ENCODE measurements at places on chromosomes 13 and 19.

GRCh38 chr13:57877601-57878000 lies 246.1 kb downstream of the PCDH17 start:
- peak; percentile 12 for DNase-seq

GRCh38 chr13:89393758-89394304 lies 1722.7 kb downstream of the SLITRK5 start:
- DNase-seq, result no peak

DNA sequence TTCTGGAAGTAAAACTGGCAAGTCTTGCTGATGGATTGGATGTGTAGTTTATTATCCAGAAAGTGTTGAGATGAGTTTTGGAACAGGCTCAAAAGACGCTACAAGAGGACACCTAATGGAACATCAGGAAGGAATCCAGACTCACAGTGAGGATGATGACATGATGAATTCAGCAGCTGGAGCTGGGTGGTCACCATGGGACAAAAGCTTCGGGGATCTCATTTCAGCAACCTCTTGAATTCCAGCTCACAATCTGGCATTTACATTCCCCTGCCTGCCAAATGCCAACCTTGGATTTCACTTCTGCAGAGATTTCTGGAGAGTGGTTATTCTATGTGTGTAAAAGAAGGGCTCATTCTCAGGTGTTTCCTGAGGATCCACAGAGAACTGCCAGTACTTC lies 288.0 kb upstream of the TMTC4 start:
- DNase-seq, result no peak

DNA sequence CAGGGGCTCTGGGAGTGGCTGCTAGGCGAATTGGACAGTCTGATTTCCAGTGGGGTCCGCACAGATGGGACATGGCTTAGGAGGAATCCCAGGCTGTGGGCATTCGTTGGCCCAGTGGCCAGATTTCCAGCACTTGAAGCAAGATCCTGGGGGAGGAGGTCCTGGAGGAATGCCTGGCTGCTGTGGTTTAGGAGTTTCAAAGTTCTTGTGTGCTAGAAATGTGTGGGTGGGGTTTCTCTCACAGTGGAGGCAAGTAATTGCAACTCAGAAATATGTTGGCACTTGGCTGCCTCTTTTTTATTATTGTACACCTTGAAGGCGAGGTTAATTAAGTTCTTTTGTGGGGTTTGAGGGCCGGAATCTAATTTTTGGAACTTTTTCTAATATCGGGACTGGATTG lies 17.1 kb downstream of the IGFL3 start:
- DNase-seq, result peak; percentile 19

GRCh38 chr19:5479958-5480357 lies 24.7 kb downstream of the ZNRF4 start:
- no peak for DNase-seq

- DNase-seq, result peak; percentile 93
Observed at GRCh38 chr19:46878613-46879375, 18.0 kb downstream of the ARHGAP35 start.

DNA sequence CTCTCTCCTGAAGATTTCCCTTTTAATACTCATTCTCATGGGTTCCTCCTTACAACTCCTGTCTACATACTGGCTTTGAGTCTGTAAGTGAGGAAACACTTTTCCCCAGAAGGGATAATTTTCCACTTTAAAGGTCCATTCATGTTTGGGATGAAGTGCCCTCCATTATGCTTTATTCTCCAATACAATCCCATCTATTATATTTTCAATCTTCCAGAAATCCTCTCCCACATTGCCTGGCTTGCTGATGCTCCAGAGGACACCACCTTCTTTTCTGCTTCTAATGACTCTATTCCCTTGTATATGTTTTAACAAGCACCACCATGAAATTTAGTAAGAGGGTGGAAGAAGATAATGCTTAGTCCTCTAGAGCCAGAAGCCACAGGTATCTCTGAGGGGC lies 92.7 kb upstream of the NBEA start:
- DNase-seq, result no peak

DNA sequence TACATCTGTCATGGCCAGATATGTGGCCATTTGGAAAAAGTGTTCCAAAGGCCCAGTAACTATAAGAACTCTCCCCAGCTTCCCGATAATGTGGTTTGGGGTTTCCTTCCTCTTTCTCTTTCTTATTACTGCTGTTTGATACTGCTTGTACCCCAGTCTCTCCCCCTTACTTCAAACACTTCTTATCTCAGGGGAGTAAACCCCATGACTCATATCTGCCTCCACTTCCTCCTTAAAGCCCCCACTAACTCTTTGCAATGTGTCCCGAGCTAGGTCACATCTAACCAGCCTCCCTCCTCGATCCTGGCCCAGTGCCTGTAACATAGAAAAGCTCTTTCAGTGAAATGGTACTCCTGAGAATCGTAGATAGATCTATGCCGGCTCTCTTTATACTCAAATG lies 82.4 kb upstream of the STARD13 start:
- no peak for DNase-seq

DNA sequence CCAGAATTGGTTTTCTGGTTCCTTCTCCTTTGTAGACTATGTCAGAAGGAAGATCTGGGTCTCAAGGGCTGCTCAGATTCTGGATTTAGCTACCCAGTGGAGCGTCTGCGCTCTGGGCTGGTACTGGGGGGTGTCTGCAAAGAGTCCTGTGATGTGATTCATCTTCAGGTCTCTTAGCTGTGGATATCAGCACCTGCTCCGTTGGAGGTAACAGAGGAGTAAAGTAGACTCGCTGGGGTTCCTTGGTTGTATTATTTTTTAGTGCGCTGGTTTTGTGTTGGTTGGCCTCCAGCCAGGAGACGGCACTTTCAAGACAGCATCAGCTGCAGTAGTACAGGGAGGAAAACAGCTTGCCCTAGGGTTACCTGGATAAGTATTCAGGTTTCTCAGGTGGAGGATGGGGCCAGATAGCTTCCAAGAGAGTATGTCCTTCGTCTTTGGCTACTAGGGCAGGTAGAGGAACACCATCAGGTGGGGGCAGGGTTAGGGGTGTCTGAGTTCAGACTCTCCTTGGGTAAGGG lies 10.4 kb upstream of the KLK15 start:
- no peak for DNase-seq

- no peak for DNase-seq
Observed at GRCh38 chr13:98172590-98173422, 4.3 kb downstream of the RNF113B start.

GRCh38 chr19:19661675-19662251 lies 1.7 kb downstream of the ATP13A1 start:
- DNase-seq, result no peak

DNA sequence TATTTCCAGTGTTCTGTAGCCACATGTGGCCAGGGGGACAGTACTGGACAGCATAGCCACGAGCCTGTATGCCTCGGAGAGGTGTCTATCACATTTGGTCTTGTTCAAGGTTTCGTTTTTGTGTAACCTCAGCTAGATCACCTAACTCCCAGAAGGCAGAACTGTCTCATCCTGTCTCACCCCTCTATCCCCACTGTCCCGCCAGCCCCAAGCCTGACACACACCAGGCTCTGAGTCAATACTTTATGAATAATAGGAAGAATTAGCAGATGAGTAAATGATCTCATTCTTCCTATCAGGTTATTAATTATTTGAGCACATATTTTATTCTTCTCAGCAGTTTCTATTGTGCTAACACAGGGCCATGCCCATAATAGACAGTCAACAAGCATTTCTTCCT lies 132.2 kb downstream of the NUFIP1 start:
- no peak for DNase-seq

- no peak for DNase-seq
Observed at GRCh38 chr13:59488436-59488835, 675.3 kb downstream of the DIAPH3 start.

- DNase-seq, result no peak
Observed at GRCh38 chr19:50434525-50434924, 1.8 kb downstream of the MYBPC2 start.
